Right lobe of liver (tissue), 6 donors: ENCODE measurements at places on chromosomes 4 and X.

GRCh38 chr4:160352637-160353036 lies 1249.8 kb downstream of the RAPGEF2 start:
- no peak for DNase-seq

GRCh38 chr4:185700048-185700447 lies 111.9 kb downstream of the SORBS2 start:
- no peak for DNase-seq

DNA sequence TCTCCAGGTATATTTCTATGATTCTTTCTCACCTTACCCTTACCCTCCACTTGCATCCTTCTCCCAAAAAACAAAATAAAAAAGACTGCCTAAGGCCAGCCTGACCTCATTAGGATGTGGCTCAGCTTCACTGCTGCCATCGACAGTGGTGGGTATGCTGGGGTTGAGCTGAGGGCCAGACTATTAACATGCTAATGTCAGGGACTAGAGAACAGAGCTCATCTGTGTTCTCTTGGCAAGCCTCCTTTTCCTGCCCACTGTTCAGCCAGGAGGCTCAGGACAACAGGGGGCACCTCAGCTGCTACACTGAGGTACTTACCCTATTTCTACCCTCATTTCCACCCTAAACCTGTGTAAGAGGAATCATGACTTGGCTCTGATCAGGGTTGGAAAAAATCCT lies 59.3 kb downstream of the MSN start:
- DNase-seq: no peak

- no peak for DNase-seq
These were observed 5.5 kb upstream of the PIGA start for GRCh38 chrX:15340867-15341266.

DNA sequence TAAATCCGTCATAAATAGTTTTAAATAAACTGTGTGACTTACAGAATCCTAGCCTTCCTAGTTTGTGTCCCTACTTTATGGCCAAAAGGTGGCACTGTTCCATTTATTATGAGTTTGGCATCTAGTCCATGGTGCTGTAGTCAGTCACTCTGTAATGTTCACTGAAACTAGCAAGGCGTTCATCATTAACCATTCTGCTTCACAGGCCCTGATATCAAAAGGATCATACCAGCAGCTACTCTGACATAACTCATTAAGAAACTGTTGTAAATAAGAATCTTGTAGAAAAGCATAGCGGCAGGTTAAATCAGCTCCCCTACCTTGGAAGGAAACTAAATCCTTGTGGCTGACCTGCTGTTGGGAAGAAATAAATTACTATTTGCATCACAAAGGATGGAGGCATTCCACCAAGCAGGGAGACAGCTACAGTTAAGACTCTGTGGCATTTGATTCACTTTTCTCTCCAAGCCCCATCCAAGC lies 919.6 kb upstream of the DIAPH2 start:
- no peak for DNase-seq

GRCh38 chr4:112523008-112523721 lies 7.2 kb upstream of the NEUROG2 start:
- no peak for DNase-seq

DNA sequence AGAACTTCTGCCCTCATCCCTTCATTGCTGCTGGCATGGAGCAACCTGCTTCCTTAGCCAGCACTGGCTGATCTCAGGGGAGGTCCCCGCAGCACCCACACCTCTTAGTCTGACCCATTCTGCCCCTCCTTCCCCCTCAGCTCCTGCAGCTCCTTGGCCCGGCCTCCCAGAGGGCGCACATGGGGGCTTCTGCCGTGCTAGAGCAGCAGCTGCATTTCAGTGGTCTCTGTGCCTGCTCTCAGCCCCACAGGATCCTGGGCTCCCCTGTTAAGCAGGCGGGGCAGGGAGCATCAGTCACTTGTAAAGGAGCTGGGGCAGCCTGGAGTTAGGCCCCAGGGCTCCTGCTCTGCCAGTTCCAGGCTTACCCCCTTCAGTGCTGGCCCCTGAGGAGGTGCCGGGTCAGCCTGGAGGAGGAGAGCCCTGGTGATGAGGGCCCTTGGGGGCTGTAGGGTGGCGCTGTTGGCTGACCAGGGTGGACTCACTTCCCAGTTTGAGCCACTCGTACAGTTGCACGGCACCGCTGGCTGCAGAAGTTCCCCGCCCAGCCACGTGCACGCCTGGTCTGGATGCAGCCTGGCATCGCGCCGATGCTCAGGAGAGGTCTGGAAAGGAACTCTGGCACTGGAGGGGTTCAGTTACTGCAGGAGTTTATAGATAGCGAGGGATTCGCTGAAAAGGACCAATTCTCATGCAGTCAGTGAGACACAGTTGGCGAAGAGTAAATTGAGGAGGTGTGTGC lies 85.1 kb upstream of the PSAPL1 start:
- no peak for DNase-seq

DNA sequence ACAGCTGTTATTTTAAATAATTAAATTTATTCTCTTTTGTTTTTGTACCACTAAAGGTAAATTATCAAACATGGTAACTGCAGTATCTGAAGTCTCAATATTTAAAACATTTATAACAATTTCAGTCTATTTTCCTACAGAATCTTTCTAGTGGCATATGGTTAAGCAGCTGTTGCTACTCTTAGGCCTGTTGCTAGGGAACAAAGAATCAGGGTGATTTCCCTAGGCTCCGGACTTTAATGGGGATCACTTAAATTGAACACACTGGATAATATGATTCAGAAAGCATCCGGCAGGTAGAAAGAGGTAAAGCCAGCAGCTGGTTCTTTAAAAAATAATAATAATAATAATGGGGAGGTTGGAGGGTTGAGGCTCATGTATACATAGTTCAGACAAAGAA lies 17.6 kb downstream of the FBXO8 start:
- DNase-seq: no peak

DNA sequence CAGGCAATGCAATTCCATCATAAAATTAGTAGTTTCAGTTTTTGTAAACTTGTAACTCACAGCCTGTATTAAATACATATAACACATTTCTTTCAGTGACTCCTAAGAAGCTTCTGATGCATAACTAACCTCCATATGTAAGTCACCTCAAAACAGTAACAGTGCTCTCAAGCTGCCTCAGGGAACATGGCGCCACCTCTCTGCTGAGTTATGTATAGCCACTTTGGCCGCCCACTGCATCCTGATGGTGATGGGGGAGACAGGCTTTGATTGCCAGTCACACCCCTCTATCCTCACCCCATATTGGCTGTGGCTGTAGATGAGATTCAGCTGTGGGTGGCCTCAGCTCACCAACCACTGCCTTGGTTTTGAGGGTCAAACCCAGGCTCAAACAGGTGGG lies 54.3 kb downstream of the LRBA start:
- no peak for DNase-seq
